ENCODE measurements at places on chromosomes 12 and 14.

DNA sequence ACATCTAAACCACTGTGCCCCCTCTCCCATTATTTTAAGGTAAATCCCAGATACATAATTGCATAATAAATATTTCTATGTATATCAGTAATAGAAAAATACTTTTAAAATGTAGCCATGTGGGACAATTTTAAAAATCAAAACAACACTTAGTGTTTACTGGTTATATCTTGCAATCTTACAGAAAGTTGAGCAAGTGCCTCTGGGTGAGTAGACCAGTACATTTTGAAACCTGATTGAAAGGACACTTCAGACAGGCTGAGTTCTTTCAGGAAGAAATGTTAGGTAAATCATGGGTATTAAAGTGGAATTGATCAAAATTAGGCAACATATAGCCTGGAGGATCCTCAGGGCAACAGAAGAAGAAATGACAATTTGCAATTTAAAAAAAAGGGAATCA, 7.2 kb downstream of the SLC38A4 start:
- DNase-seq: no peak

GRCh38 chr14:75042035-75042434, 9.2 kb downstream of the MLH3 start:
- DNase-seq: no peak

GRCh38 chr12:19338405-19338804, 100.9 kb upstream of the AEBP2 start:
- no peak for DNase-seq

DNA sequence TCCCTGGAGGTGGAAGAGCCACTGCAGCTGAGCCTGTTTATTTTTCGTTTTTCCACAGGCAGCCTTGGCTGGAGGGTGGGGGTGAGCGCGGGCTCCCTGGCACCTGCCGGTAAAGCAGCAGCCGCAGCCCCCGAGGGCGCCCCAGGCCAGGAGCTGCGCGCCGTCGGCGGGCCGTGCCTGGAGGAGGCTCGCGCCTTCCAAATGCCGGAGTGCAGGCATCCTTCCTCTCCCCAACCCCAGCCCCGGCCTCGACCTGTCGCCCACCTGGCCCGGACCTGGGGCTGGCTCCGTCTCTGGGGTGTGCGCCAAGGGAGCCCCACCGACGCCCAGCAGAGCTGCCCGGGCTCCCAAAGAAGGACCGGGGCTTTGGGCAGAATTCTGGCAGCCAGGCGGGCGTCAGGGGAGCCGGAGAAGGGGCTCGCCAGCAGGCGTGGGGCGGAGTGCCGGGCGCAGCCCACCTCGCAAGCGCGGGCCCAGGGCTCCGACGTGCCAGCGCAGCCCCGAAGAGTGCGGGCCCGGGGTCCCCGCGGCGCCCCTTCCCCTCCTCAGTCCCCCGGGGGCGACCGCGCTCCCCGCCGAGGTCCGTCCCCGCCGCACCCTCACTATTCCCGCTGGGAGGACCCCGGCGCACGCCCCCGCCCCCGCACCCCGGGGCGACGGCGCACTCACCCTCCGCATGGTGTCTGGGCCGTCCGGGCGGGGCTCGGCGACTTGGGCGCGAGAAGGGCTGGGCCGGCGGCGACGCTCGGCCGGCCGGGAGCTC, 130.3 kb downstream of the NDUFA12 start:
- no peak for DNase-seq

Data from hindlimb muscle (tissue), 1 donor.